ENCODE measurements at places on chromosomes 4 and X.

GRCh38 chr4:3781193-3781886, 15.2 kb downstream of the ADRA2C start:
- DNase-seq, result no peak

- DNase-seq, result no peak
Observed at GRCh38 chr4:176837169-176837895, 44.6 kb upstream of the VEGFC start.

DNA sequence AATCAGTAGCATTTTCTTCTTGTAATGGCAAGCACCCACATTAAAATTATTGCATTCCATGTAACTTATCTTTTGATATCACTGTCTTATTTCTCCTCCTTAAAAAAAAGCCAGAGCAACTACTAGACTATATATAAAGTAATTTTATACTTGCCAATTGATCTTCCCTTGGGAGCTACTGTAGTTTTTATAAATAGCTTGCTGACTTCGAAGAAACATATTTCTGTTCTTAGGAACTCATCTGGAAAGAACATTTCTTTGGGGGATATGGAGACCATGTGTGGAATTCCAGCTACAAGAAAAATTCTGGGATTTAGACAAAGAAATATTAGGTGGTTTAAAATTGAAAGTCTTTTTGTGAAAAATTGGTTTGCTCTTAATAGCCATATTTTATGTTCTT, 94.9 kb downstream of the BMPR1B start:
- no peak for DNase-seq

DNA sequence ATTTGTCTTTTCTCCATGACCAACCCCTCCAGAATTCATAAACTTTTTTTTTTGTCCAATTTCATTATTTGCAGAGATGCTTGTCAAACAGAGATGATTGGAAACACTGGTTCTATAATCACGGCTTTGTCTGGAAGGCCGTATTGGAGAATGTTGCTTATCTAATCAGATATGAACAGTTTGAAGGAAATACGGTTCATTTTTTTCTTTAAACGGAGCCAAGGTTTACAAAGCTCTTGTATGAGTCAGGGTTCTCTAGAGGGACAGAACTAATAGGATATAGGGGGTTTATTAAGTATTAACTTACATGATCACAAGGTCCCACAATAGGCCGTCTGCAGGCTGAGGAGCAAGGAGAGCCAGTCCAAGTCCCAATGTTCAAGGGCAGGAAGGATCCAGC, 1415.8 kb downstream of the C4orf33 start:
- no peak for DNase-seq

DNA sequence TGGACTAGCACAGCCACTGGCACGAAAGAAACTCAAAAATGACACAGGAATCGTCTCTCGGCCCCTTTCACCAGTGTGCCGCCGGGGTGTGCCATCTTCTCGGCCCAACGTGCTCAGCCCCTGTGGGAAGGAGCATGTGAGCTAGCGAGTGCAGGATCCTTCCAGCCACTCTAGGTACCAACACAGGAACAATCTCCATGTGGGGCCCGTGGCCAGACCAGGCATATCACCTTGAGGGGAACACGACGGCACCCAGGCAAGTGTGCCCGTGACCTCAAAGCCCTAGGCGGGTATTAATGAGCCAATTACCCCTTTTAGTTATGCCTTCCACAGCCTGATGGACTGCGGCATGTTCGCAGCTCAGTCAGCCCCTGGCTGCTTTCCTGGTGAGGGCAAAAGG, 231.5 kb downstream of the FAT4 start:
- no peak for DNase-seq

DNA sequence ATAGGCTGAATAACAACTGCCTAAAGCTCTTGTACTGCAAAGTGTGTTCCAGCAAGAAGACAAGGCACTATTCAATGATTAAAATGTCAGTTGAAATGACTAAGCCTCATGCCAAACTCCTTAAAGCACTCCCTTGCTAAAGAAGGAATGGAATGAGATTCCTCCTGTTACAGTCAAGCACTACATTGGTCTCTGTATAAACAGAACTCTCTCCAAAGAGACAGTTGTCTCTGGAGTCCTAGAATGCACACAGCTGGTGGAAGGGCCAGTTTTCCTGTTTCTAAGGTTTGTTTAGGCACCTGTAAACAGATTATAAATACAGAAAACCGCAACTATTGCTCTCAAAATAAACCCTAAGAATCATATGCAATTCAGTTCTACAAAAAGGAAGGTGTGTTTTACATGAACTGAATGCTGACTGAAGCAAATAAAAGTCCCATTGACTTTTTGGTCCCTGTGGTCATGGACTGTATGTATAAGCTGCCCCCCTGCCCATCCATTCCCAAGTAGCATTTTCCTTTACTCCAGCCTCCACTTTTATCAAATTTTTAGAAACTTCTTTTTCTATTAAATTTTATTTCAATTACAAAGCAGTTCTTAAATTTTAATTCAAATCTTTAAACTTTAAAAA, 47.0 kb downstream of the FAT1 start:
- DNase-seq, result no peak

DNA sequence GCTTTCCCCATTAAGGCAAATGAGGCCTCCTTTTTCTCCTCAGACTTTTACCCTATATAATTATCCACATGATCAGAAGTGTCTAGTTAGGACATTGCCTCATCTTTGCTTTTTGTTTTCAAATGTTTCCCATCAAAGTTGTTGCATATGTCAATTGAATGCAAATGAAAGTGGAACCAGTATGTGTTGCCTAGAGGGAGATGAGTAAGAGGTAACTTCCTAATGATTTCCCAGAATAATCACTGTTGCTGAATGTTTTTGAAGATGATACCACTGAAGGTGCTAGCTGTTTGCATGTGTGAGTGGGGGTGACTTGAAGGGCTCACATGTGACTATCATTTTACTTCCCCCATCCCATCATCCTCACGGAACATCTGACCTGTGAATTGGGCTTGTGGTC, 33.9 kb downstream of the PAK3 start:
- DNase-seq, result no peak

DNA sequence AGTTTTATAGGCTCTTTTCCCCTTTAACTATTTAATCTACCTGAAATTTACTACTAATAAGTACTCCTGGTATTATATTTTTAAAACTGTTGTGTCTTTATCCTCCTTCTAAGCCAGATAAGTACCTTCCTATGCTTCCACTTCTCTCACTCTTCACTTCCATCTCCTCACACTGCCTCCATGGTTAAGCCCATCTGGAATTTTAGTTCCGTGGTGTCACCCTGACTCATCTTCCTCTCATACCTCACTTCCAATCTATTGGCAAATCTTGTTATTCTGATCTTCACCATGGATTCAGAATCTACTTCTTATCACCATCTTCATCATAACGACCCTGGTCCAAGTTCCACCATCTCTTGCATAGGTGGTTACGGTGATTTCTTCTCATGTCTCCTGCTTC, 32.7 kb upstream of the DAPP1 start:
- DNase-seq, result no peak

DNA sequence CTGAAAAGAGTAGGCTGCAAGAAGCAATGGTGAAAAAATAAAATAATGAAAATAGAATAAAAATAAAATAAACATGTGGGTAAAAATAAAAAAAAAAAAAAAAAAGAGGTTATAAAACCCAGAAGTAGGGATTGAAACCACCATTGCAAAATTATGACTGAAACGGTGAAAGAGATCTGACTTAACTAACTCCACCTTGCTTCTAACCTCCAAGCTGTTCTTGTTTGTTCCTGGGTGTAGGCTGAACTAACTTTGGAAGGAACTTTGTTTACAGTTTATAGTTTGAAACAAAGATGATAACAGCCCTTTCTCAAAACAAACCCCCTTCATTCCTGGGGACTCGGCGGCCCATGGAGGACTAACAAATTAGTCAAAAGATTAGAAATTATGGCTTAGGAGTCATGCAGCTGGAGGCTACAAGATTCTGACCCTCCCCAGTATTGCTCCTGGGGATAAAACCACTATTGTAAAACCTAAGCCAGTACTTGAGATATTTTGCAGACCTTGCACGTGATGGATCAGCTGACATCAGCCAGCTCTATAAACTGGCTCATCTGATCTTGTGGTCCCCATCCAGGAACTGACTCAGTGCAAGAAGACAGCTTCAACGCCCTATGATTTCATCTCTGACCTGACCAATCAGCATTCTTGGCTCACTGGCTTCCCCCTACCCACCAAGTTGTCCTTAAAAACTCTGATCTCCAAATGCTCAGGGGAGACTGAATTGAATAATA, 30.4 kb downstream of the DDX60L start:
- no peak for DNase-seq

DNA sequence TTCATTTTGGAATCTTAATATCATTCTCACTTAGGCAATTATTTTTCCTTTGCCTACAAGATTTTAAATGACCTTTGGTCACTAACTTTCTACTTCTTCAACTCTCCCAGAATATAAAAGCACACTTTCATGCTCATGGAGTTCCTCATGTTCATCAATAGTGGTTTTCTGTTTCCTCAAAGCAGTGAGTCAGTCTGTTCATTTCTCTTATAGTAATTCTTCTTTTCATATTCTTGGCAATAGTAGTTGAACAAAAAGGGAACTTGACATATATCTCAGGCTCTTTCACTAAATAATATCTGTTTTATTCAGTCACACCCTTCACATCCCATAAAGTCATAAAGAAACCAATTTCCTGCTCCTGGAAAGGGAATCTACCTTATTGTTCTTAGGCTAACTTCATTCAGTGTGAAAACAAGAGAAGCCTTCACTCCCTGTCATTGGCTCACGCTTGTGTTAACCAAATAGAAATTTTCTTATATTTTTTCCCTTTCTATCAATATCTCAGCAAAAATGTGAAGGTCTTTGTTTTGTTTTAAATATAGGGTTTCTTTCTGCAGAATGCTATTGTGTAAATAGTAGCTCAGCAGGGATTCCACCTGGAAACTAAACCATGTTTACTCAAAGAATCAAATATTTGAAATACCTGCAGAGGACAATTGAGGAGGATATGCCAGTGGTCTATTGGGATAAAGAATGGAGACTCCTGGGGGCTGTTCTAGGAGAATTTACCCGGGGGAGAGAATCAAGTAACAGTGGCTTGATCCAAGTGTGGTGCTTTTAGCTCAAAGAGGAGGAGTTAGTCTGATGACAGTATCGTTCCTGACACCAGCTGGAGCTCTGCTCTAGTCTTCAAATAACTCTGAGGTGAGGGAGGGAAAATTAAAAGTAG, 13.4 kb upstream of the TNIP3 start:
- no peak for DNase-seq

GRCh38 chr4:4585012-4585670, 43.3 kb upstream of the STX18 start:
- no peak for DNase-seq

GRCh38 chr4:118911238-118911703, 22.6 kb downstream of the SYNPO2 start:
- no peak for DNase-seq

GRCh38 chrX:126557151-126557550, 4.5 kb upstream of the DCAF12L1 start:
- DNase-seq, result no peak

- no peak for DNase-seq
Observed at GRCh38 chrX:68177542-68177941, 255.8 kb downstream of the OPHN1 start.

GRCh38 chr4:120327276-120327675, 260.6 kb upstream of the MAD2L1 start:
- no peak for DNase-seq

DNA sequence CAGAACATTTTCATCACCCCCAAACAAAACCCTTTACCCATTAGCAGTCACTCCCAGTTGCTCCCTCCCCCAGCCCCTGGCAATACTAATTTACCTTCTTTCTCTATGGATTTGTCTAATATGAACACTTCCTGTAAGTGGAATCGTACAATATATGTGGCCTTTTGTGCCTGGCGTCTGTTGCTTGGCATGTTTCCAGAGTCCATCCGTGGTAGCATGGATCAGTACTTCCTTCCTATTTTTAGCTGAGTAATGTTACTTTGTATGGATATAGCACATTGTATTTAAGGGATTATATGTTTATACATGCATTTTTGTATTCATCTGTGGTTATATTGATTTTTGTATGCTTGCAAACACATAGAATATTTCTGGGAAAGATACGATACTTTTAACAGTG, 48.2 kb downstream of the PPEF1 start:
- no peak for DNase-seq

GRCh38 chrX:133633162-133633561, 217.9 kb upstream of the GPC4 start:
- DNase-seq, result no peak

DNA sequence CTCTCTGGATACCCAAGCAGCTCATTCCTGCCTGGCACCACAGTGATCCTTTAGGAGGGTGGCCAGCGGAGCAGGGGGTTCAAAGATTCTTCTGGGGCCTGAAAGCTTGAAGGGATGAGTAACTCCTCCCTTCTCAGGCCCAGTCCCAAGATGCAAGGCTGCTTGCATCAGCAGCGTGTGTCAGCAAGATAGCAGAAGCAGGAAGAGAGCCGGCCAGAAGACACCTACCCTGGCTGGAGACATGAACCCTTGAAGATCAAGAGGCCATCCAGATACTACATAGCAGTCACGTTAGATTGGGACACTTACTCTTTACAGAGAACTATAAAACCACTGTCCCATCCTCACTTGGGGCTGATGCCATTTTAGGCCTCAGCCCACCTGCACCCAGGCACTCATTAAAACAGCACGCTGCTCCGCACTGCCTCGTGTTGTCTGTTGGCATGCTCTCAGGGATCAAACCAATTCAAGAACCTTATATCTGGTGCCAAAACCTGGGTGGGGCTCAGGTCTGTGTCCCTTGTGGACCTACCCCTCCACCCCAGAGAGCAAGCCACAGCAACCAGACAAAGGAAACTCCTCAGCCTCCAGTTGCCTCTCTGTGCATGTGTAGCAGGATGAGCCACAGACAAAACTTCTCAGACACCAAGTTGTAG, 6.5 kb downstream of the UGT2B17 start:
- no peak for DNase-seq

- no peak for DNase-seq
Observed at GRCh38 chrX:43976205-43976604, 3.0 kb upstream of the NDP start.

DNA sequence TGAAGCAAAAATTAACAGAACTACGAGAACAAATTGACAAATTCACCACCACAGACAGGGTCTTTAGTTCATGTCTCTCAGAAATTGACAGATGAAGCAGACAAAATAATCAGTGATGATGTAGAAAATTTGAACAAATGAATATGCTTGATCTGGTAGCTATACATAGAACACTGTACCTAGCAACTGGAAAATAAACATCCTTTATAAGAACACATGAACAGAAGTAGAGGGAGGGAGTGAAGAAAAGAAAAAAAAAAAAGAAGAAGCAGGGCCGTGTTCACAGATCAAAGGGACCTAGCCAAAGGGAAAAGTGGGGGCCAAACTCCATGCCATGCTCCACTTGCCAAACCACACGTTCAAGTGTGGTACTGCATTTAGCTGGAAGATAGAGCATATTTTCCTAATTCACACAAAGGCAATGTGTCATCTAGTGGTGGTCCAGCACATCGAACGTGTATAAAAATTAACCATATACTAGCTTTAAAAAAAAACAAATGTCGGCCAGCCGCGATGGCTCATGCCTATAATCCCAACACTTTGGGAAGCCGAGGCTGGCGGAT, 5.6 kb upstream of the THOC2 start:
- no peak for DNase-seq

GRCh38 chr4:51942833-51943215, 77.3 kb downstream of the LRRC66 start:
- no peak for DNase-seq

GRCh38 chr4:4608214-4608537, 66.3 kb upstream of the STX18 start:
- no peak for DNase-seq

- DNase-seq, result no peak
Observed at GRCh38 chr4:91472046-91472445, 831.7 kb upstream of the GRID2 start.

All from vagina (tissue), 2 donors.